ENCODE measurements at places on chromosomes 3 and 15. TPM values are rescaled to one million over a fixed set of nuclear protein-coding genes. Genes with fewer than 3 reads are reported as not detected.

The CYP8B1 gene
- not detected for total RNA-seq

The DALRD3 gene
- 47.4 TPM for total RNA-seq

The PLSCR5 gene
- not detected for total RNA-seq

The CPA3 gene
- not detected for total RNA-seq

The DZIP1L gene
- 9.2 TPM for total RNA-seq

The TMIE gene
- 2.5 TPM for total RNA-seq

The MNS1 gene
- 1.9 TPM for total RNA-seq

The CTXND1 gene
- 0.31 TPM for total RNA-seq

The TLR9 gene
- under 0.01 TPM for total RNA-seq

The ARL6 gene
- 40.1 TPM for total RNA-seq

The IQCF5 gene
- not detected for total RNA-seq

The FAM81A gene
- total RNA-seq: 93.1 TPM

The CEMIP gene
- 4.4 TPM for total RNA-seq

The ASB14 gene
- not detected for total RNA-seq

The IP6K2 gene
- total RNA-seq: 90.6 TPM

The XCR1 gene
- total RNA-seq: not detected

The ABHD10 gene
- 89.5 TPM for total RNA-seq

The P2RY13 gene
- 3.6 TPM for total RNA-seq

The CDCP1 gene
- total RNA-seq: 0.62 TPM

Measured in occipital lobe (tissue), 3 donors.